ENCODE measurements at places on chromosomes 1 and 21.

DNA sequence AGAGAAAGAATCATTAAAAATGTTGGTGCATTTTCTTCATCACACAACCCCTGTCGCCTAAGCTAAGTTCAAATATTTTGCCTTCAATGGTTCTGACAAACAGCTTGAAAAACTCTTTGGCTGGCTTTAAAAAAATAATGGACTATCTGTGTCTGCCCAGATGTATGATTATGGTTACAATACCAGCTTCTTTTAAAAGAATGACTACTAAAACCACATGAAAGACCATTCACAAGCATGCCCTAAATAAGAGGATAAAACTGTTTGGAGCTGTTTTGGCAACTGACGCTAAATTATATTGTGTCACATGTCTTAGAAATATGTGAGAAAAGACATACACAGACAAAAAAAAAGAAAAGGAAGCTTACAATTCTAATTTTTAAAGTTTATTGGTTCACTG is 23.7 kb upstream of the PLPPR4 start:
- DNase-seq, result no peak

- DNase-seq, result no peak
Measured at GRCh38 chr1:24709791-24710441, 35.3 kb upstream of the CLIC4 start.

DNA sequence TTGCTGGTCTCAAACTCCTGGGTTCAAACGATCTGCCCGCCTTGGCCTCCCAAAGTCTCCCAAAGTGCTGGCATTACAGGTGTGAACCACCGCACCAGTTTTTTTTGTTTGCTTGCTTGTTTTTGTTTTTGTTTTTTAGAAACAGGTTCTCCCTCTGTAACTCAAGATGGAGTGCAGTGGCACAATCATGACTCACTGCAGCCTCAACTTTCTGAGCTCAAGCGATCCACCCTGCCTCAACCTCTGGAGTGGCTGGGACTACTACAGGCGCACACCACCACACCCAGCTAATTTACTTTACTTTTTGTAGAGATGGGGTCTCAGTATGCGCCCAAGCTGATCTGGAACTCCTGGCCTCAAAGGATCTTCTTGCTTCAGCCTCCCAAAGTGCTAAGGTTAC is 47.3 kb upstream of the USP1 start:
- no peak for DNase-seq

GRCh38 chr1:2386636-2387611 is 4.4 kb downstream of the MORN1 start:
- DNase-seq, result no peak

DNA sequence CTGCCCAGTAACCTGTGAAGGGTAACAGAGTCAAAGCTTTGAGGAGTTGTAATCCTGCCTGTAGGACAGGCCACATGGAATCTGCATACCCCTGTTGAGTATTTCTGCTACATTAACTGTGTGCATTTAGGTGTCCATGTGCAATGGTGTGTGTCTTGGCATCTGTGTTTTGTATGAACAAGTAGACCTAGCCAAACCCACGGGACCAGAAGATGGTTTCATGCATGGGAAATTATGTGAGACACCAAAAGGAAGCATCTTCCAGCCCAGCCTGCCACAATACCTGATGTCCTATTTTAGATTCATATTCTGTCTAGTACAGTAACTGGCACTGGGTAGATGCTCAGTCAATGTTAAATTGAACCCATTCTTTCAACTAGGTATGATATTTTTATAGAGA is 70.8 kb upstream of the KCND3 start:
- DNase-seq, result no peak

- DNase-seq, result no peak
Measured at GRCh38 chr1:25568090-25568833, 24.9 kb downstream of the LDLRAP1 start.

DNA sequence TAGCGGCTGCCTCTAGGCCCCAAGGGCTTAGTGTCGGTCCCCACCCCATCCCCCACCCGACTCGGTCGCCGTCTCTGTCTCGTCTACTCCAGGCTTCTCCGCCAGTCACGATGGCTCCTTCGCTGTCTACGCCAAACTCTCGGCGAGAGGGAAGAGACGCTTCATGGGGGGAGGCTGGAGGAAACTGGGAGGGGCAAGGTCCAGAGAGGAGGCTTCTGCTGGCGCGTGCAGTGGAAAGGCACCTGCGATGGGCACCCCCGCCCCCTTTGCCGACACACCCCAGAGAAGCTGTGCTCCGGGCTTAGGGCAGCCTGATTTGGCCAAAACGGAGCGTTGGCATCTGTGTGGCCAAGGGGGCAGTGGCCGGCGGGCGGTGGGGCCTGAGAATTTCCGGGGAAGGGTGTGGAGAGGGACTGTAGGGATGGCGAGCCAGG is 1.2 kb upstream of the CSMD2 start:
- no peak for DNase-seq

GRCh38 chr1:215003686-215004085 is 78.9 kb upstream of the KCNK2 start:
- DNase-seq, result no peak

GRCh38 chr1:186503190-186503589 is 42.3 kb upstream of the PDC start:
- no peak for DNase-seq

- no peak for DNase-seq
Measured at GRCh38 chr1:61444288-61444687, 280.7 kb downstream of the TM2D1 start.

Measured in activated CD4-positive, CD25-positive, alpha-beta regulatory T cell (primary cell).